B cell (primary cell): ENCODE measurements at places on chromosomes 1 and 21.

DNA sequence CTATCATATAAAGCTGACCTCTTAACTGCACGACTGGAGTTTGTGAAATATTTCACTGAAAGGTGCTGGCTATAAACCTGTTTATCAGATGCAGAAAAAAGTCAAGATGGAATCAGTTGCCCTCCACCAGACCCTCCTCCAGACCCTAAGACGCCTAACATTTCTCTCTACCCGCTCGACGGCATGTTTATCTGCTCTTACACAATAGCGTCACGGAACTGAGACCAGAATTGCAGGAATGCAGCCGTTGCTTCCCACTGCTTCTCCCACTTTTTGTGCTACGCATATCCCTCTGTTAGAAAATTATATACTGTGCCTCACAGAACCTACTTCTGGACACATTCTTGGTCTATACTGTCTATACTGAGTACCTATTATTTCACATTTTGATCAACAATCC lies 28.2 kb upstream of the FAM131C start:
- DNase-seq, result no peak

DNA sequence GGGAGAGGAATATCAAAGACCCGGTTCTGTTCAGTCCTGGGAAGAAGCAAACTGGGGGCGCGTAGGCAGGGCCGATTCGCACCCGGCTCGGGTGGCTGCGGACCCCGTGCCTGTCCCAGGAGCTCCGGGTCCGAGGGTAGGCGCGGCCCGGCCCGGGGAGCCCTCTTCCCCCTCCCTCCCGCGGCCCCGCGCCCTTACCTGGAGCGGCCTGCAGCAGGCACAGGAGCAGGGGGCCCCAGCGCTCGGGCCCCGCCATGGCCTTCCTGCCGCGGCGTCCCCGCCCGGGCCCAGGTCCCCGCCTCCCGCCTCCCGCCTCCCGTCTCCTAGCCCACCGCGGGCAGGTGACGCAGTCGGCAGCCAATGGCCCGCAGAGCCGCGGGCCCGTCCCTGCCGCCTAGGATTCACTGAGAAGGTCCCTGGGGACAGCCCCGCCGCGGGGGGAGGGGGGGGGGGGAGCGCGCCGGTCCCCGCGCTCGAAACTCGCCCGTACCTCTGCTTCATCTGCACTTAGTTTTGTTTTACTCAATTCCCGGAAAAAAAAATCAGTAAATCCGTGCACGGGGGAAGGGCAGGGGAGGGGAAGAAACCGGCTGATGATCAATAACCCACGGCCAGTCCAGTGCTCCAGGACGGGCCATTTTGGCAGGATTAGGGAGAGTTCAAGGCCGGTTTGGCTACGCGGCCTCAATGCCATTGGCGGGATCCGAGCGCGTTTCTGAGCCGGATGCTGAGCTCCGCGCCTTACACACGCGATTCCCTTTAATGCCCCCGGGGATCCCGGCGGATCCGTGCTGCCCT lies at the start of gene IFNLR1:
Gene IFNLR1 (minus strand): TSS at position 297 of the 798 bp plus-strand sequence. CDS start 41 bp downstream, at position 256.
- peak; percentile 87 for DNase-seq

GRCh38 chr1:160431571-160431970 lies 31.2 kb downstream of the VANGL2 start:
- no peak for DNase-seq

DNA sequence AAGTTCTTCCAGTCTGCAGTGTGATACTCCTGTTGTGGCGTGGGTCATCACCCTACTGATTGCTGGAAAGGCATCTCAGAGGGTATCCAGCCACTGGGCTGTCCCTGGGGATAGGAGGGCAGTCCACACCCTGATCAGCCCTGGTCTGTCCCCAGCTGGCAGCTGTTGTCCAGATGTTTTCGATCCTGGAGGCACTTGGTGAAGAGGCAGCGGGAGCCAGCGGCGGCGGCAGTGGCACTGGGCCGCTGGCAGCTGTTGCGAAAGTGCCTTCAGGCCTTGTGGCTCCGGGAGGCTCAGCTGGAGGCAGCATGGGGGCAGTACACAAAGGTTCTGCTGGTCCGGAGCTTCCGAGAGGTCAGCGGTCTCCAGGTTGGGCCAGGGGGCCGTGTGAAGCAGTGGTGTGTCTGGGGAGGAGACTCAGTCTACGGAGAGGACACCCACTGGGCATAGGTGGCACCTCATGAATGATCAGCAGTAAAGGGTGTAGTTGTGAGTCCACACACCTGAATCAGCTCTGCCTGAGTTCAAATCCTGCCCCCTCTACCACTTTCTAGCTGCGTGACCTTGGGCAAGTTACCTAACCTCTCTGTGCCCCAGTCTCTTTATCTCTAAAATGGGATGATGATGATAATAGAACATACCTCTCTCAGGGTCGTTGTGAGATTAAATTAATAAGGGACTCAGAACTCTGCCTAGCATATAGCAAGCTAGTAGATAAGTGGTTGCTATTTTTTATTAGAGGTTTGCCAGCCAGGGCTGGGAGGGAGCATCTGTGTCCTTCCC lies 6.1 kb downstream of the C1orf167 start:
- no peak for DNase-seq

- DNase-seq, result peak; percentile 30
Observed at GRCh38 chr1:161499099-161500039, 5.9 kb upstream of the FCGR2A start.

GRCh38 chr1:167627615-167627864 lies 2.5 kb upstream of the RCSD1 start:
- no peak for DNase-seq

DNA sequence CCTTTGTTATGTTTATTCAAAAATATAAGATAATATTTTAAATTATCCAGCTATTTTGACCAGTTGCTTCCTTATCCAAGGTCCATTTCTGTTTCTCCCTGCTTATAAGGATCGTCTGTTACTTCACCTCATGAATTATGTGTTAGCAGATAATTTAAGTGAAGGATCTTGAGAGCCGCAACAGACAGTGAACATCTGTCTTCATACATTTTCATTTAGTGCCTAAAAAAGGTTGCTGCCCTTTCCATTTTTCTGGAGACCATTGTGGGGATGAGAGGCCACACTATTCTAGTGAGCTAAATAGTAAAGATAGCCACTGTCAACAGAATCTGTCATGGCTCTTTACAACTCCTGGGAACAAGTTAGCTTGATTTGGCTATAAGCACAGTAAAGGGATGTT lies 154.0 kb downstream of the CLEC20A start:
- no peak for DNase-seq

DNA sequence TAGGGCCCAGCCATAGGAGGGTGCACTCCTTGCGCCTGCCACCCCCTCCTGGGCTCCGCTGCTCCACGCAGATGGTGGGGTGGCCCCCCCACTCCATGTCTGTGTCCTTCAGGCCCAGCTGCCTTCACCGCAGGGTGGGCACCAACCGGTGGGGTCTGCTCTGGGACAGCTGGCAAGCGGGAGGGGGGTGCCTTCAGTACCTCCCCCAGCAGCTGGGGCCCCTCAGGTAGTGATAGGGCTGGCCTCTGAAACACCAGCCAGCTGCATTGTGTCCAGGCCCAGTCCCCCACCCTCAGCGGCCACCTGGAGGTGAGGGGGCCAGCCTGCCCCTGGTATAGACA lies 360 bp downstream of the GJC2 start:
- DNase-seq, result no peak

DNA sequence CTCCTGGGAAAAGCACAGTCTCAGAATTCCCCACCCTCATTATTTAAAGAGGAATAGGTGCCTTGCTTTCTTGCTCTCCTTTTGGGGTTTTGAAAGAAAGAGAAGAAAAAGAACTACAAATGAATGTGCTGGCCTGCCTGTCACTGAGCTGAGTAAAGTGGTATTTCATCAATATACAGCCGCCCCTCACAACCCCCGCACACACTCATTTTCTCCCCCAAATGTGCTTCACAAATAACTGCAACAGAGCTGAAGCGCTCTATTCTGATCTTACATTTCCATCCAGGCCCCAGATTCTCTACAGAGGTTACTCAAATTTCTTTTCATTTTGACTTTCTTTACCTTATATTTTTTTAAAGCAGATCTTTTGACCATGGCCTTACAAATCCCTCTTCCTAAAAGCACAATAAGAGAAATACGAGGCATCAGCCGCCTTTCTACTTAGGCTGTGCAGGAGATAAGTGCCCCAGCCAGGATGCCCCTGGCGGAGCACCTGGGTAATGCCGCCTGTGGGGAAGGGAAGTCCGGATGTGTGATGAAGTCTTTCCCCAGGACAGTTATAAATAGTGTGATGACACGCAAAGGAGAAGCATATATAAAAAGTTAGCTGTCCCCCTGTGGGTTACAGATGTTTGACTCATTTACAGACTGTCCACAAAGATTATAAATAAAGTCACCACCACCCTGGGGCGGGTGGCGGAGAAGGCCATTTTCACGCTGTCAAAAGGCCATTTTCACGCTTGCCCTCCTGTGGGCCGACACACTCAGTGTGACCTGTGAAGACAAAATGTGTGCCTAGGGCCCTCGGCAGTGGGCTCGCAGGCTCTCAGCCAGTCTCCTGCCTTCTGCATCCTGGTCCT lies 6.5 kb downstream of the KCNN3 start:
- peak; percentile 51 for DNase-seq

GRCh38 chr1:169779970-169780369 lies 14.7 kb downstream of the METTL18 start:
- DNase-seq, result no peak

GRCh38 chr1:80154176-80154575 lies 1147.6 kb upstream of the ADGRL4 start:
- DNase-seq, result no peak

- DNase-seq, result no peak
Observed at GRCh38 chr1:61226791-61227567, 144.6 kb downstream of the NFIA start.

DNA sequence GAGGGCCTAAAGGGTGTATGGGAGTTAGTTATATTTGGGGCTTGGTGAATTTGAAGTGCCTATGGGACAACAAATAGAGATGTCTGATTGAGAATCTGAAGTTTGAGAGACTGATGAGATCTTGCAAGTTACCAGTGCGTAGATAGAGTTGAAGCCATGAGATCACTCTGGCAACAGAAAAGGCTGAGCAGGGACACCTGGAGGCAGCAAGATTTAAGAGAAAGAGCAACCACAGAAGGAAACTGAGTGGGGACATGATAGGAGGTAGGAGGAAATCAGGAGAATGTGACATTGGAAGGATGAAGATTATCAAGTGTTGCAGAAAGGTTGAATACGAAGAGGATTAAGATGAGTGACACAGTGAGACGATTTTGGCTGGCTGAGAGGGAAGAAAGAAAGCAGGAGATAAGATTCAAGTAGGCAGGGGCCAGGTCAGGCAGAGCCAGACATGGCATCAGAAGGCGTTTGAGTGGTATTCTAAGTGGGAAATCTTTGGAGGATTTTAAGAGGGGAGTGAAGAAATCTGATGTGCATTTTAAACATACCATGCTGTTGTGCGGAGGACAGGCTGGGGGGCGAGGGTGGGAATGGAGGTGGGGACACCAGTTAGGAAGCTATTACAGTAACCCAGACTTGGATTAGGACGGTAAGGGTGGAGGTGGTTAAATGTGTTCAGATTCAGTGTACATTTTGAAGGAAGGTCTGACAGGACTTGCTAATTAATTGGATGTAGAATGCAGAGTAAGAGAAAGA lies 3.0 kb upstream of the MPL start:
- DNase-seq, result no peak
